ENCODE measurements at places on chromosomes 3 and 15.

DNA sequence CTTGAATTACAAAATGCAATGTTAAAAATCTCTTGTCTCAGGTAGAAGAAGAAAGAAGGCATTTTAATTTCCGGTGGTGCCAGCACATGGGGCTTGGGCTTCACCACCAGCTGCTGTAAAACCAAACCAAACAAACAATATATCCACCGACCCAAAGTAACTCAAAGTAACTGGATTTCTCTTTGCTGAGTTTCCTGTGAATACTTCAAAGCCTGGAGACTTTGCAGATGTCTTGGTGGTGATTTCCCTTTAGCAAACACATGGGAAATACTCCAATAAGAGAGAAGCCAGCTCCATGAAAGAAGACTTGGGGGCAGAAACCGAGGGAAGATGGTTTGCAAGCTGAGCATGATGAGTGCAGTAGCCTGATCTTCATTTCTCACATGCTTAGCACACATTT is 62.6 kb downstream of the EIF4E3 start:
- no peak for DNase-seq

GRCh38 chr15:83873966-83874365 is 220.0 kb downstream of the ADAMTSL3 start:
- no peak for DNase-seq

GRCh38 chr3:30344288-30344687 is 262.1 kb upstream of the TGFBR2 start:
- no peak for DNase-seq

DNA sequence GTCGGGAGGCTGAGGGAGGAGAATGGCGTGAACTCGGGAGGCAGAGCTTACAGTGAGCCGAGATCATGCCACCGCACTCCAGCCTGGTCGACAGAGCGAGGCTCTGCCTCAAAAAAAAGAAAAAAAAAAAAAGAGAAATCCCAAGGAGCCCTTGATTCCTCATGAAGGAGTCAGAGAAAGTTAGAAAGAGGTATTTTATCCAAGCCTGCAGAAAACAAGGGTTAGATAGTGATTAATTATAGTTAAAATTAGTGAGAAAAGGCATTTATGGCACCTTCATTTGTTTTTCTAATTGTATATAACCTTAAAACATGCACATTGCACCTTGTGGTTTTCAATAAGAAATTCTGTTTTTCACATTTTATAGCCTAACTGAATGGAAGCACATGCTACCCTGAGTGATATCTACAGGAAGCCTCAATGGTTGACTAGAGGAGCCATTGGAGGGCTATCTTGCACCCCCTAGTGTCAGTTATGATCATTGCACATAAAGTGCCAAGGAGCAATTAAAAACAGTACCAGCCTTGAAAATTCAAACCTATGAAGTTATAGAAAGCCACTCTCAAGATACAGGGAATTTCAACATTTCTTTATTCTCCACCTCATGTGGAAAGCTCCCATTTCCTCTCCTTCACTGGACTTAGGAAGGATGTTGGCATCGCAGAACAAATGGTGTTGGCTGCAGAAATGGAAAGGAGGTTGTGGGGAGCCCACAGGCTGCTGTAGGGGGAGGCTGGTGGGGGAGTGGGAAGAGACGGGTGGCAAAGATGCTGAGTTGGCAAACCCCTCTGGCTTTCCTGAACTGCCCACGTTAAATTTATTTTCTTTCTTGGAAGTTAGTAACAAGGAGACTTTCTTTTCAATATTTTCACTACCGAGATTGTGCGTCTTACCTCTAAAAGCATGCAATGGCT is 48.5 kb downstream of the ITGA11 start:
- peak; percentile 41 for DNase-seq

GRCh38 chr15:40274350-40275274 is 8.3 kb downstream of the ANKRD63 start:
- peak; percentile 63 for DNase-seq

DNA sequence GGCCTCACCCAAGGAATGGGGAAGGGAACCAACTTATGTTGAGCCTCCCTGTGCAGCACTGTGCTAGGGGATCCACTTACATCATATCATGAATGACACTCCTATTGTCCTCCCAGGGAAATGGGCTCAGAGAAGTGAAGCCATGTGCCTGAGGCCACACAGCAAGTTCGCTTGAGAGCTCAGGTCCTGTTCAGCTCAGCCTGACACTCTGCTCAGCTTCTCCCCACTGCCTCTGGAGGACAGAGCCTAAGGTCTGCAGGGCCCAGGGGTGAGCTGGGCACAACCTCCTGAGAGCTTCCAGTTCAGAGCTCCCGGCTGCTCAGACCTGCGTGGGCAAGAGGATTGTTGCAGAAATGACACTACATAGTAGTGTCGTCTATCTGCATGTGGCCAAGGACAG is 76.0 kb upstream of the SEC13 start:
- no peak for DNase-seq

DNA sequence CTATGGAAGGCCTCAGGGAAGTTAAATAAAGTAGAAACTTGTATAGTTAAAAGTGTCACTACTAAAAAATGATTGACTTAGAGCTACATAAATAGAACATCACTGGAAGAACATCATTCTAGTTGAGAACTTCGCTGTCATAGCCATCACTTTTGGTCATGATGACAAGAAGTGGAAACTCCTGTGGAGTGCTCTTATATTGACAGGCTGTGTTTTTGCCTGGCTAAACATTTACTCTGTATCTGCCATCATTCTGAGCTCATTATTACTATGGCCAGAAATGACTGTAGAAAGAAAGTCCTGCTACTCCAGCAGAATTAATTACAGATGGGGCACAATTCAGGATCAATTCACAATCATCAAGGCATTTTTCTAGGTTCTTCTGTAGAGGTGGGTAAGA is 165.1 kb upstream of the GOLIM4 start:
- DNase-seq, result no peak

DNA sequence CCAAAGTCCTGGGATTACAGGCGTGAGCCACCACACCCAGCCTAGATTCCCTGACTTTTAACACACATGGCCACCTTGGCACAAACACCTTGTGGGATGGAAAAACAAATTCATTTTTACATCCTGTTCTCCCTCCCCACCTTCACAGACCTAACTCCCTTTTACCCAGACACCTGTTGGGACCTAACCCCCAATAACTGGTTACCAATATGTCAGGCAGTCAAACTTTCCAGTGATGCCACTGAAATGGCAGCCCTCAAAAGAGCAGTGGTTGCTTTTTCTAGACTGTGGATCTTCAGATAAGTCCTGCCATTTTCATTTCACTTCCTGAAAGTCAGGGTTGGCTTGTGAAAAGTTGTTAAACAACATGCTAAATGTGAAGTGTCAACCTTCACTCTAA is 34.9 kb downstream of the SIN3A start:
- no peak for DNase-seq

DNA sequence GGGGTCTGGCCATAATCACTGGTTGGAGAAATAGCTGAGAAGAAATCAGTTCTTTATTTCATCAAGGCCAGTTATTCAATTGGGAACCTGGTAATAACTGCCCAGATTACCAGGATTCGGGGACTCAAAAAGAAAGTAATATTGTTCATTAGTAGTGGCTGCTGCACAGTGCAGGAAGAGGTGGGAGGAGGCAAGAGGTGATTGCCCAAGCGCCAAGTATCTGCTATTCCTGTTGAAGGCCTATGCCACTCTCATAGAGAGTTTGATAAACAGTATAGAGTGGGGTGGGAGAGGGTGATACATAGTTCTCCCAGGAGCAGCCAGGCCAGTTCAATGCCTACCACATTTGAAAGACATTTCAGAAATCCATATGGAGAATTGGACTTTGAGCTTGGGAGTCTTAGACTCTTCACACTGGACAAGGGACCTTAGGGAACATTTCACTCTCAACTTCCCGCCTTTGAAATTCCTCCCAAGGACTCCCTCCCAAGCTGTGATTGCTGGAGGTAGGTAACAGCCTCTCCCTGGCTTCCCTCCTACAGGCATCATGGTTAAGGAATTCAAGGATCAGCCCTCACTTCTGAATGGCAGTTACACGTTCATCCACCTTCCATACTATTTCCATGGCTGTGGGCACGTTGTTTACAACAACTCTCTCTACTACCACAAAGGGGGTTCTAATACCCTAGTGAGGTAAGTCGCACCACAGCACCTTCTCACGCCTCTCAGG is 59.8 kb downstream of the GLDN start:
- DNase-seq, result no peak

- peak; percentile 80 for DNase-seq
Observed at GRCh38 chr3:27423463-27423862, 54.3 kb upstream of the NEK10 start.

- no peak for DNase-seq
Observed at GRCh38 chr3:12222775-12223485, 64.2 kb upstream of the TIMP4 start.

GRCh38 chr3:175295248-175296130 is 436.4 kb downstream of the NAALADL2 start:
- no peak for DNase-seq

DNA sequence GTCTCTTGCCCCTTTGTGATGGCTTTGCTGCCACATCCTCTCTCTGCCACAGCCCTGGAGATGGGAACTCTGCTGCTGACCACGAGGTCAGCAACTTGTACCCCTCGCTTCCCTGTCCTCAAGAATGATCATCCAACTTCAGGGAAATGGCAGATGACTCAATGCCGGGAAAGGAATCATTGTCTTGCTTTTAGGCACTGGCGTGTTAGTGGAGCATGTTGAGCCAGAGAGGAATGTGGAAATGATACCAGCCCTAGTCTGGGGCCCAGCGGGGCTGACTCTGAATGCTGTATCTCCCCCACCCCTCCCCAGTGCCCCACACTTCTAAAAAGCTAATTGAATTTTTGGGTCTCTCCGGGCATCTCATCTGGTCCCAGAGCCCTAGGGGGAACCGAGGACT is 184.9 kb upstream of the BHLHE40 start:
- DNase-seq, result no peak

DNA sequence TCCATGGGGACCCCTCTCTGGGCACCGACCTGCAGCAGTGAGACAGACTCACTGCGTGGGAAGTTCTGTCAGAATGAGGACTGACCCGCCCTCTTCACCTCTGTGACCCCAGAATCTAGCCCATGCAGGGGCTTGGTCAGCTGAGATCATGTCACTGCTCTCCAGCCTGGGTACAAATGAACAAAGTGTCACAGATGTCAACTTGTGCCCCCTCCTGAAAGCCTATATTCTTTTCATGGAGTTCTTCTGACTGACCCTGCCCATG is 210.8 kb downstream of the XXYLT1 start:
- no peak for DNase-seq

DNA sequence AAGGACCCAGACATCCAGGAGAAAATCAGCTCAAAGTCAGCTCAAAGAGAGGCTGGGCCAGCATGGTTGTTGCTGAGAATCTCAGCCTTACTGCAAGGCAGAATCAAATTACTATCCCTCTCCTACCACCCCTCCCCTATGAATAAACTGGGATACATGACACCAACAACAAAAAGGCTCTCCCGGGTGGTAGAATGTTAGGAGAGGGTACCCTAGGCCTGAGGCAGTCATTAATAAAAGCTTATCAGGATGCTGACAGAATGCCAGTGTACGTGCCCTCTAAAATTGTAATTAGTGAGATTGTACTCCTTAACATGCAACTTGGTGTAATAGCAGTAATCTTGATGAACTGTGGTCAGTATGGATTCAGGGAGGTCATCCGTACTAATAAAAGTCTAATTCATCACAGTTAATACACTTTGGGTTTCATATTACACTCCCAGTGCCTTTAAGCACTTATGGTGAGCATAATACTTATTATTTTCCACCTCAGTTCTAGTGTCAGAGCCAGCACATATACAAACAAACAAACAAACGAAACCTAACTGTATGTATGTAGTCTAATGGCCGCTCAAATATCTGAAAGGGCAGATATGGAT is 76.5 kb downstream of the B3GALNT1 start:
- no peak for DNase-seq

GRCh38 chr3:15708882-15709677 is 88.7 kb downstream of the ANKRD28 start:
- DNase-seq, result no peak

DNA sequence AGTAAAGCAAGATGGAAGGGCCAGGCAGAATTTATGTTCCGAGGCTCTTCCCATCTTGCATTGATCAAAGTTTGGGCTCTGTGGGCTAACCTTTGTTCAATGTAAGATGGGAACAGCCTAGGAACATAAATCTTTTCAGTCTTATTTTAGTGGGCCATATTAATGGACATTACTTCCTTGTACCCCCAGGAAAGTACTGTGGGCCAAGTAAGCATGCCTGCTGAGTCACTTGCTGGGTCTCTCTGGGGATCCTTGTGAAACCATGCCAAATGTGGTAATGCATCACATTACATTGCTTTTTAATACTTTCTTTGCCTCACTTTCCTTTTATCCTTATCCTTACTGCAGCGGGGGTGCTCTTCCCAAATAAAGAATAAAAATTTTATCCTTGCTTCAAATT is 349.5 kb upstream of the POU1F1 start:
- no peak for DNase-seq

GRCh38 chr3:197701841-197702240 is 34.9 kb downstream of the RUBCN start:
- DNase-seq, result no peak

DNA sequence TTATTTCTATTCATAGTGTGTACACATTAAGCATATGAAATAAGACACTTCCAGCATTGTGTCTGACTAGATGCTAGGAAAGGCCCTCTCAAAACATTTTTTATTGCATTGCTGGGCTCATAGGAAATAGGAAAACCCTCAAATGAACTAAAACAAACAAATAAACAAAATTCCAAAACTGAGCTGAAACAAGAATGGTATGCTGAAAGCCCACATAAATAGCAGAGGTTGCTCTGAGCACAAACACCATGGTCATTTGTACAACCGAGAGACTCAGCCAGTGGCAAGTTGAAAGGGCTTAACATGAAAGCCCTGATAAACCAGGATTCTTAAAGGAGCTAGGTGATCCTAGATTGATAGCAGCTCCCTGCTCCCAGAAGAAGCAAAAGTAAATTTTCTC is 310.0 kb upstream of the WNT5A start:
- no peak for DNase-seq

DNA sequence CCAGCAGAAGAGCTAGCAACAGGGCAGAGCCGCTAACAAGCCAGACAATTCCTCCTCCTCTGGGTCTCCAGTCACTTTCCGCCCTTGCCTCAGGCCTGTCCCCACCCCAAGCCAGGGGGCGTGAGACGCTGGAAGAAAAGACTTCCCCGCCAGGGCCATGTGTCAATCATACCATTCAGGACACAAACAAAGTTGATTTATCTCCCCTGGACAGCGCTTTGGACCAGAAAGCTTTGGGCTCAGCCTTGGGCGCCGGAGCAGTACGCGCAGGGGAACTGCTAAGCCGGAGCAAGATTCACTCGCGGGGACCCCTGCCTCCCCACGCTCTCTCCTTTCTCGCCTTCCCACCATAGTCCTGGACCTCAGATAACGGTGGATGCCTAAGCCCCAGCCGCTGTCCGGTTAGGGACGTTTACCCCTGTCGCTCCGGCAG is 479 bp downstream of the LRRC2 start:
- no peak for DNase-seq

- no peak for DNase-seq
Observed at GRCh38 chr3:10771486-10772270, 44.4 kb upstream of the SLC6A11 start.

Measured in SW 1271 (cell line).